NCI-H1048 (cell line): ENCODE measurements at places on chromosomes 7 and 10.

DNA sequence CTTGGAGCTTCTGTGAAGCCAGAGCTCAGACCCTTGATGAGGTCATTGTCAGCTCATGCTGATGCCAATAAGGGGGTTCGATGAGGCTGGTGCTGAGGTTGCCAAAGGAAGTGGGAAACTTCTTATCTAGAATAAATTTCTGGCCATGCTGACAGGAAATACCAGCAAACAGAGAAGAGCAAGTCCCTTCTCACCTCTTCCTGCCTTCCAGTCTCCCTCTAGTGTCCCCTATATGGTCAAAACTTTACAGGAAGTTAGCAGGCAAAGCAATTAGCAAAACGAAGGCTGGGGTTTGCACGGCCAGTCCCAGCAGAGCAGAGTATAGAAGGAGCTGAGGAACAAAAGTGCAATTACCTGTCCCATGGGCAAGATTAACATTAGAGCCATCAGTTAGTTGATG, 15.1 kb upstream of the NEUROG3 start:
- no peak for DNase-seq

- DNase-seq: no peak
Measured at GRCh38 chr10:124903111-124903510, 38.8 kb upstream of the ZRANB1 start.

GRCh38 chr7:33868166-33868565, 37.2 kb upstream of the BMPER start:
- no peak for DNase-seq

DNA sequence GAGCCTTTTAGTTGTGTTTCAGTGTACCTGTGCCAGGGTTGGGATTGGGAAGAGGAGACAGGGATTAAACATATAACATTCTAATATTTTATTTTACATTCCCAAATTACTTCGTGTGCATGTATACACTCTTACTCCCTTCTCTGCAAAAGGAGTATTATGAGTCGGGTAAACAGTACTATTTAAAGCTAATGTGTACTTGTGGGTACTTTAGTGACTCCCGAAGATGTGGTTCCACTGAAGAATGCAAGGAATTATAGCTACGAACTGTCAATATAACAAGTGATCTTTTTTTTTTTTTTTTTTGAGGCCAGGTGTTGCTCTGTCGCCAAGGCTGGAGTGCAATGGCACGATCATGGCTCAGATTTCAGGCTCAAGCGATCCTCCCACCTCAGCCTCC, 122.6 kb upstream of the RPA3 start:
- DNase-seq: no peak

- no peak for DNase-seq
Measured at GRCh38 chr10:1377740-1378397, 321.7 kb downstream of the WDR37 start.

DNA sequence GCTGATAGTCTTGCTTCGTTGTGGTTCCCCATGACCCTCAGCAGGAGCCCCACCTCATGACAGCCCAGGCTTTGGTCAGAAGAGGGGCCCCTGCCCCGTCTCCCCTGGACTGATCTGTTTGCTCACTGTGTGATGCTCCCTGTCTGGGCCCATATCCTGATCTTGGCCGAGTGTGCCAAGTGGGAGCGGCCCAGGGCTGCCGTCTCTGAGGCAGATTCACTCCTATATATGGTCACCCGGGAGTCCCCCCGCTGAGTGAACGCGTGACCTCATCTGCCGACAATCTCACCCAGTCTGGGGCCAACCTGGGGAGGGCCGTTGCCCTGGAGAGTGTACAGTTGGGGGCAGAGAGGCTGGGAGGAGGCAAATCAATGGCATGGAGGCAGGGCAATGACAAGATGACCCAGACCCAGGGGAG, 34.5 kb downstream of the PPIF start:
- no peak for DNase-seq

DNA sequence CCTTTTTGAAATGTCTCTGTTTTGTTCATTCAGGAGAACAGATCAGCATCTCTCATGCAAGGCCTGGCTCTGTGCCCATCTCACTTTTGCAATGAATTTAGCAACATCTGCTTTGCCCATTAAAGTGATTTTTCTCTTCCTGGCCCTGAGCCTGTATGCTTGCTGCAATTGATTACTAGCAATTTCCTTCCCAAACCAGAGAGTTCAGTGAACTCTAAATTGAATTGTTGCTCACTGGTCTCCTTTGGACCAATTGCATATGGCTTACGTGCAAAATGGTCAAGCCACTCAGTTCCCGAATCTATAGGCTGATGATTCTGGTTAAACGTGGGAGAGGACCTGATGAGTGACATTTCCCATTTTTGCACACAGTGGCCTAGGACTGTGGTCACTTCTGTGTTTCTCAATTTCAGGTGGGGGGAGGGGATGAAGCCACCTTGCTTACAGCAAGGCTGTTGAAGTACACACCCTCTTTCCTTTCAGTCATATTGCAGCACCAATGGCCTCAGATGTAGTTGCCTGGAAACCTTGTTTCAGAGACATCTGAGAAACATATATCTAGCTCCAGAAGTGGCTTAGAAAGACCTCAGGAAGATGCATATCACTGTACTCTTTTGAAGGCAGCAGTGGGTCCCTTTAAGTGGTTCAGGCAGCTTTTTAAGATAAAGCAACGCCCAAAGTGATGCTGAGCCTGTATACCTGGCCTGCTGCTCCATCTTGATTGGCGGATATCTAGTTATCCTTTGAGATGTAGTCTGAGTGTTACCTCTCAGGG, 201.4 kb downstream of the PTEN start:
- no peak for DNase-seq

- DNase-seq: no peak
Measured at GRCh38 chr10:78129211-78129610, 95.5 kb downstream of the RPS24 start.

GRCh38 chr7:44043902-44044301, 600 bp upstream of the DBNL start:
- no peak for DNase-seq

GRCh38 chr7:47954231-47954911, 6.1 kb upstream of the PKD1L1 start:
- DNase-seq: no peak

- DNase-seq: no peak
Measured at GRCh38 chr7:55992346-55992745, 28.0 kb downstream of the NIPSNAP2 start.

DNA sequence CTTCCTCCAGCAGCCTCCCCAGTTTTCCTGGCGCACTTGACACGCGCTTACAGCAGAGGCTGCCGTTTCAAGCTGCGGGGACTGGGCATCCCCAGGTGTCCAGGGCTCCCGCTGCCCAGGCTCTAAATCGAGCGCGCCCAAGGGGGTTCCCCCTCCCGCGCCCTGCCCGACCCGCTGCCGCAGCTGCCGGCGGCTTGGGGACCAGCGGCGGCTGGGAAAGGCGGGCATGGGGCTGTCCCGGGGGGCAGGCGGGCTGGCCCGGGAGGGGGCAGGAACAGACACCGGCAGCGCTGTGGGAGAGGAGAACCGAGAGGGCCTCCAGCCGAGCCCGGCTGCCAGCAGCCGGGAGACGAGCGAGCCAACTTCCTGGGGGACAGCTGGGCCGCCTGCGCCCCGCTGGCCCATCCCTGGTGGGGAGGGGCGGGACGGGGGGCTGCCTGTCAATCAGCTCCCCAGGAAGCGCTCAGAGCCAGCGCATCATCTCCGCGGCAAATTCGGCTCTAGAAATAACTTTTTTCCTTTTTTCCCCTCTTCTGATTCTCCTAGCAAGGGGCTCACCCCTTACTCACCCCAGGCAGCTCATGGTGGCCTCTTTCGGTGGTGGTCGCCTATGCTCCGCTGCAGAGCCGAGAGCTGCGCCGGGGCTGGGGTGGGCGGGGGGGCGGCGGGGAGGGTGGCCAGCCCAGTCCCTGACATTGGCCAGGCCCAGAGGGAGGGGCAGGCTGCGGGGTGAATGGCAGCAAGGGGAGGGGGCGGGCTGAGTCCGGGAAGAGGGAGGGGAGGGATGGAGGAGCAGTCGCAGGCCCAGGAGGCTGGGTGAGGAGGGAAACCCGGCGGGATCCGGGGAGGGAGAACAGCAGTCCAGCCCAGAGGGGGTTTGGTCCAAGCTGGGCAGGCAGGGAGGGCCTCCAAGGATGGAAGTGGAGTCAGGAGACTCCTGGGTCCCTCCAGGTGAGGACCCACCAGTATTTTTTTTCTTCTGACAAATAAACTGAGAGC, 14.7 kb downstream of the GRID2IP start:
- no peak for DNase-seq

- DNase-seq: no peak
Measured at GRCh38 chr7:121080913-121081326, 92.4 kb downstream of the CPED1 start.

DNA sequence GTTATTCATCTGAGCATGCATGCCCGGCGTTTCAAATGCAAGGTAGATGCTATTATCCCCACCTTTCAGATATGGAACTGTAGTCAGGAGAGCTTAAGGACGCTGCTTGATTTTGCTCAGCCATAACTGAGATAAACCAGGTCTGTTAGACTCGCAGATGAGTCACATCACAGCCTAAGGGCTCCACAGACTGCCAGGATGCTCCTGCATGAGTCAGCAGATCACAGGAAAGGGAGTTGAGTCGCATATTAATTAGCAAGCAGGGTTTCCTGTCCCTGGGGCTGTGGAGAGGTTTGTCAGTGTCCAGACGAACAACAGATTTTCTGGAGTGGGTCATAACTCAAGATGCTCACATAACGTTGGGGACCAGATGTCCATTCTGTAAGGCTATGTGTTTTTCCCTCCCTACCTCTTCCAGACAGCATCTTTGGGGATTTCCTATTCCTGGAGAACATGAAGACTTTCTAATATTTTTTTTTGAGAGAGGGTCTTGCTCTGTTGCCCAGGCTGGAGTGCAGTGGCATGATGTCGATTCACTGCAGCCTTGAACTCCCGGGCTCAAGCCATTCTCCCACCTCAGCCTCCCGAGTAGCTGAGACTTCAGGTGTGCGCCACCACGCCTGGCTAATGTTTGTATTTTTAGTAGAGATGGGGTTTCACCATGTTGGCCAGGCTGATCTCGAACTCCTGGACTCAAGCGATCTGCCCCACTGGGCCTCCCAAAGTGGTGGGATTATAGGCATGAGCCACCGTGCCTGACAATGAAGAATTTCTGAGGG, 36.7 kb downstream of the PFKFB3 start:
- DNase-seq: no peak

DNA sequence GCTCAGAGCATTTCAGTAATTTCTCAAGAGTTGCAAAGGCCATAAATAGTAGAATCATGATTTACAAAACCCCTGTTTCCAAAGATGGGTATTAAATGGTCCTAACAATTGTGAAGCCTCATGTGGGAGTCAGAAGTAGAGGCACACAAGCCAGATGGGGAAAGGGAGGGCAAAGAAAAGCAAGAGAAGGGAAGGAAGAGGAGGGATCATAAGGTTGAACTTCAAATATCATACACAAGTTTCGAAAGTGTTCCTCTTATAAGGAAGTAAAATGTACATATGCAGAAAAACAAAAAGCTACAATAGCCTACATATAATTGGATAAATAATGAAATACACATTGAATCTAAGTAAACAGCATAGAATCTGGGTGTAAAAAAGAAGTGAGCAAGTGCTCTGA, 6.0 kb downstream of the LIPN start:
- no peak for DNase-seq

GRCh38 chr7:11607686-11608085, 224.3 kb downstream of the THSD7A start:
- no peak for DNase-seq

DNA sequence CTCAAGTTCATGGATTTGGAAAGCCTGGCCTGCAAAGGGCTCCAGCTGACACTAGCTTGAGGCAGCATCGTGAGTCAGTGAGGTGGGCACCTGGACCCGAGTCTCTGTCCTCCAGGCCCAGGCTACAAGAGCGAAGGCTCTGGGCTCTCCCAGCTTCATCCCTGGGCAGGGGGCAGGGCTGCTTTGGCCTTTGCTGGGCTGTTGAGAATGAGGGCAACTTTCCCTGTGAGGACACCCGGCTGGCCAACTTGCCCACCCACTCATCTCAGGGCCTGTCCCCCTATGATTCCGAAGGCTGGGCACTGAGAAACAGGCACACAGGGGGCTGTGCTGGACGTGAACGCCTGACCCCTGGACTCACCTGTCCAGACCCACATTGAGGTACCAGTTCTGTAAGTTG, 24.4 kb downstream of the LDB3 start:
- DNase-seq: no peak

- no peak for DNase-seq
Measured at GRCh38 chr10:87619705-87620104, 40.0 kb upstream of the PAPSS2 start.

DNA sequence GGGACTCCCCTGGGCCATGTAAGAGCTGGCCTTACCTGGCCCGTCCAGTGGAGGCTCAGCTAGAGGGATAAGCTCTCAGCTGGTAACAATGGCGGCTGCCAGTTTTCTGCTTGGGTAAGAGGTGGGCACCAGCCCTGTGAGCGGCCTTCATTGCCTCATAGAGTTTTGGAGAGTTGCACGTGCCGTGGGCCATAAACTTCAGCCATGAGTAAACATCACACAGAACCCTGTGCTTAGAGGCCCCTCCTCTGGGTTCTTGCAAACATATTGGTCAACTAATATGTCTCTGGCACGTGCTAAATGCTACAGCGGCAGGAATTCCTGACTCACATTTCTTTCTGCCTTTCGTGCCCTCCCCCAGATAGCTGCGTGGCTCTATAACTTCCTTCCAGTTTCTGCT, 103.9 kb upstream of the LEP start:
- no peak for DNase-seq

DNA sequence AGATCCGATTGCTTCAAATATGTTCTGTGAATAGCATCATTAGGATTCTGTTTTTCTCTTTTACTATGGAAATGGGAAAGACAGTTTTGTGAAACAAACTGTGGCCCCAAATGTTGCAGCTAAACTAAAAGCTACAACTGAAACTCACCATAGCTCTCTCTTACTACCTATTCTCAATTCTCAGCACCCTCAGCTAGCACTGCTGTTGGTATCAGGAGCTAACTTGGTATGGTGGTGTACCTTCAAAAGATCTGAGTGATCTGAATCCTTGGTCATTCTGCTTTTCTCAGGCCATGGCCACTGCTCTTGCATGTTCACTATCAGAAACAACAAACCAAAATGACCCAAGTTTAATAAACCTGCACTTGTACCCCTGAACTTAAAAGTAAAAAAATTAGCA, 1208.0 kb downstream of the SORCS1 start:
- DNase-seq: no peak

GRCh38 chr10:101779544-101780186, 3.6 kb downstream of the NPM3 start:
- DNase-seq: no peak
